Bronchial smooth muscle cell (primary cell): ENCODE measurements at places on chromosomes 7 and 10. TPM values are rescaled to one million over a fixed set of nuclear protein-coding genes. Genes with fewer than 3 reads are reported as not detected.

The TAS2R41 gene
- total RNA-seq, result not detected in 2 replicates

The PTF1A gene
- total RNA-seq, result not detected in 2 replicates

The DKK1 gene
- 11.0 and 18.4 TPM in 2 replicates for total RNA-seq

The PDLIM1 gene
- total RNA-seq, result 4.0 and 5.0 TPM in 2 replicates

The RADIL gene
- 0.26 and 0.32 TPM in 2 replicates for total RNA-seq

The RSPH10B gene
- 0.16 TPM in 1 of 2 replicates, not detected in the other for total RNA-seq

The GRB10 gene
- total RNA-seq, result 19.5 and 26.6 TPM in 2 replicates

The HECTD2 gene
- total RNA-seq, result 4.7 and 12.5 TPM in 2 replicates

The SYT15B gene
- not detected in 2 replicates for total RNA-seq

The MEIG1 gene
- total RNA-seq, result 0.52 TPM in 1 of 2 replicates, not detected in the other

The ABHD11 gene
- 8.0 and 10.7 TPM in 2 replicates for total RNA-seq

The GHRHR gene
- not detected in 2 replicates for total RNA-seq

The GJD4 gene
- total RNA-seq, result not detected in 2 replicates

The GDF2 gene
- total RNA-seq, result not detected in 2 replicates

The SFMBT2 gene
- total RNA-seq, result 0.17 and 0.47 TPM in 2 replicates

The C10orf67 gene
- under 0.01 TPM in 1 of 2 replicates, not detected in the other for total RNA-seq

The RNF32 gene
- 1.3 and 2.8 TPM in 2 replicates for total RNA-seq

The KCNH2 gene
- under 0.01 and 0.17 TPM in 2 replicates for total RNA-seq

The PLPP4 gene
- total RNA-seq, result under 0.01 and 0.60 TPM in 2 replicates

The CUEDC2 gene
- 33.1 and 47.0 TPM in 2 replicates for total RNA-seq

The LRRC18 gene
- not detected in 2 replicates for total RNA-seq

The CACNA2D1 gene
- total RNA-seq, result 29.1 and 33.3 TPM in 2 replicates

The GRM3 gene
- not detected in 2 replicates for total RNA-seq

The ADAM8 gene
- 1.7 and 2.4 TPM in 2 replicates for total RNA-seq

The VCL gene
- total RNA-seq, result 140 and 165 TPM in 2 replicates

The DMBT1 gene
- total RNA-seq, result under 0.01 TPM in 2 replicates

The PRSS2 gene
- total RNA-seq, result not detected in 2 replicates

The SEMA3C gene
- total RNA-seq, result 126 and 190 TPM in 2 replicates

The FLNC gene
- 166 and 209 TPM in 2 replicates for total RNA-seq

The MMP21 gene
- total RNA-seq, result not detected in 2 replicates

The RTKN2 gene
- total RNA-seq, result 0.17 and 0.47 TPM in 2 replicates

The TBATA gene
- total RNA-seq, result not detected in 2 replicates

The GRID1 gene
- not detected in 2 replicates for total RNA-seq

The ZC3HAV1L gene
- total RNA-seq, result 2.8 and 3.8 TPM in 2 replicates

The HOXA3 gene
- total RNA-seq, result 1.3 and 2.4 TPM in 2 replicates

The PARD3 gene
- 36.7 and 38.4 TPM in 2 replicates for total RNA-seq

The ZNF479 gene
- total RNA-seq, result not detected in 2 replicates

The AMPH gene
- 1.6 and 3.0 TPM in 2 replicates for total RNA-seq

The METTL27 gene
- total RNA-seq, result 8.3 and 11.8 TPM in 2 replicates

The CACNB2 gene
- total RNA-seq, result 1.2 and 1.3 TPM in 2 replicates

The SMARCD3 gene
- total RNA-seq, result 31.8 and 33.4 TPM in 2 replicates

The CDHR1 gene
- total RNA-seq, result not detected in 2 replicates

The CHST3 gene
- total RNA-seq, result 13.4 and 16.9 TPM in 2 replicates

The WDR86 gene
- total RNA-seq, result 0.95 and 3.8 TPM in 2 replicates

The HACD1 gene
- 5.8 and 20.6 TPM in 2 replicates for total RNA-seq

The ABCC2 gene
- 0.47 and 0.60 TPM in 2 replicates for total RNA-seq

The ACTR3C gene
- total RNA-seq, result 0.26 and 2.0 TPM in 2 replicates

The ANLN gene
- 2.1 and 10.9 TPM in 2 replicates for total RNA-seq

The ZNF248 gene
- total RNA-seq, result 7.5 and 8.8 TPM in 2 replicates
